ENCODE measurements at places on chromosomes 6 and 20.

DNA sequence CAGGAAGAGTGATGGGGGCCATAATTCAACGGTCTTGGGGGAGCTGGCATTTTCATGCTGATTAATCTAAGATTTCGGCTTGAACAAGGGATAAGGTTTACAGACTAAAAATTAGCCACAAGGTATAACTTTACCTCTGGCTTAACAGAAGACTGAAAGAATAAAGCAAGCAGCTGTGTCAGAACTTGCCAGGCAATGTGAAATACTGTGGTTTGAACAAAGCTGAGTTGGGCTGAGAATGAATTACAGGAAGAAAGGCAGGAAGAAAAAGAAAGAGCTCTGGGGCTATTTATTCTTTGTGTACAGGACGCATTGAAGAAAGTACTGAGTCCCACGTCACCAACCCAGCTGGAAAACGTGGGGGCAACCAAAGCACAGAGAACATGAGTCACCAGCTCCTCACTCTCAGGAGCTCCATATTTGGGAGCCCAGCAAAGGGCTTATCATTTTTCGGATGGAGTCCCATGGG, 121.5 kb upstream of the NEDD9 start:
- peak; percentile 68 for DNase-seq

DNA sequence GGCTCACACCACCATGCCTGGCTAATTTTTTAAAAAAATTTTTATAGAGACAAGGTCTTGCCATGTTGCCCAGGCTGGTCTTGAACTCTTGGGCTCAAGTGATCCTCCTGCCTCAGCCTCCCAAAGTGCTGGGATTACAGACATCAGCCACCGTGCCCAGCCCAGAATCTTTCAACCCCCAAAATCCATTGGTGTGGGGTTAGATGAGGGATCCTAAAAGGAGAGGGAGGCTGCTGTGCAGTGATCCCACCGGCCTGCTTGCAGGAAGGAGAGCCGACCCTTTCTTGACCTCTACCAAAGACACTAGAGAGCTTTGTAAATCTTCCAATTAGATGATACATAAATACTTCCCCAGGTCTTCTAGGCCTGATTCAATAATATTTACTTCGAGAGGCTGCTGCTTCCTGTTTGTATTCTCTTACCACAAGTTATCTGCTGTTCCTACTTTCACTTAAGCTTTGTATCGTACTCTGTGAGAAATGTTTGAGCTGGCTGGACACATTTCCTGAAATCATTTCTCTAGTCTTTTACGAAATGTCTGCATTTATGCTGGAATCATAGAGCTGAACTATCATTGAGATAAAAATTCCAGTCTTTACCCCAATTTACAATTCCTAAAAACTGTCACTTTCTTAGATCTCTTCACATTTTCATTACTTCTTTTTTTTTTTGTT, 49.3 kb upstream of the IER3 start:
- no peak for DNase-seq

DNA sequence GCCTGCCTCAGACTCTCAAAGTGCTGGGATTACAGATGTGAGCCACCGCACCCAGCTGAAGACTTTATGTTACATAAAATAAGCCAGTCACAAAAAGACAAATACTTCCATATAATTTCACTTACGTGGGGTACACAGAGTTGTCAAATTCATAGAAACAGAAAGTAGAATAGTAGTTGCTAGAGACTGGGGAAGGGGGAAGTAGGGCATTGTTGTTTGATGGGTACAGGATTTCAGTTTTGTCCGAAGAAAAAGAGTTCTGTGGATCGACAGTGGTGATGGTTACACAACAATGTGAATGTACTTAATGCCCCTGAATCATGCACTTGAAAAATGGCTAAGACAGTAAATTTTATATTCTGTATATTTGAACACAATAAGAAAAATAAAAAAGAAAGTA, 41.6 kb upstream of the ANKEF1 start:
- no peak for DNase-seq

GRCh38 chr6:81816380-81816779, 63.9 kb upstream of the TENT5A start:
- no peak for DNase-seq

GRCh38 chr20:46334303-46334904, 26.1 kb upstream of the CDH22 start:
- DNase-seq: no peak

GRCh38 chr6:17417817-17418216, 24.4 kb downstream of the CAP2 start:
- no peak for DNase-seq

DNA sequence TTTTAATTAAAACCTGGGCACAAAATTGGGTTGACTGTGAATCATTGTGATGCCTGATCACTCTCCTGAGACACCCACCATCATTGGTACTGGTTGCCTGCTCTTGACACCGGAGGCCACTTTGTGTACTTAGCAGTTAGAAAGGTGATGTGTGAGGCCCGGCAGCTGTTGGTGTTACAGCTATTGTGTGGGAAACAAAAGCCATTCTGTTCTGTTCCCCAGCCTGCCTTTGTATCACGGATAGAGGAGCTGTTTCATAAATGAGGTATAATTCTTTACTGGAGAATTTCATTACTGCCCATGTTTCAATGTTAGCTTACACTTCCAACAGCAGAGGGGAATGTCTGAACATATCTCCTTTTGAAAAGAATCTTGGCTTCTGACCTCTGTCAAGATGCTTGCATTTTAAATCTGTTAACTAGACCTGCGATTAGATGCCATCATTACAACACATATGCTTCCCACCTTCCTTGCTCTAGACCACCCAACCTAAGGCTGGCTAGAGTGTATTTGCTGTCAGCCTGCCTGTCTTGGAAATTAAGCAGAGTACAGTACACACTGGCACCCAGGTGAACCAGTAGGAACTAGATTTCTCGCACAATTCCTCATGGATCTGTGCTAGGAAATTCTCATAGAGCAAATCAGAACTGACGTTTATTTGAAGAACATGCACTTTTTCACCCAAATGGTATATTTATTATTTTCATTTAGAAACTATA, 142.4 kb upstream of the INSM1 start:
- no peak for DNase-seq

DNA sequence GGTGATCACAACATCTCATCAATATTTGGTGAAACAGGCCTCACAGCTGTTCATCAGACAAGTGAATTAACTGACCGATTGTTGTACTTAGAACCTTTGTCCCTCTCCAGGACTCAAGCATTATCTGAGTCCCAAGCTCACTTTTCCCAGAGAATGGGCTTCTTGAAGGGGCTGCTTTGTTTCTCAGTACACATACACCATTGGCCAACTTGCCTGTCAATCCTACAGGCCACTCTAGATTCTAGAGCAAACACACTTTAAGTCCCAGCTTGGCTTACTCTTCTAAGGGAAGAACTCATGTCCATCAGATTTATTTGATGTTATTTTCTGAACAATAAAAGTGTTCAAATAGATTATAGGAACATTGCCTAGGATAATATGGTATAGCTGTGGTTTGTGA, 249.5 kb downstream of the BCKDHB start:
- no peak for DNase-seq

GRCh38 chr20:52047811-52048764, 143.5 kb downstream of the ZFP64 start:
- DNase-seq: peak; percentile 7

GRCh38 chr20:38499366-38499765, 26.7 kb downstream of the RALGAPB start:
- no peak for DNase-seq

Data from activated CD4-positive, alpha-beta T cell treated with anti-CD3 and anti-CD28 coated beads for 24 hours (primary cell).